Kidney epithelial cell (primary cell): ENCODE measurements at places on chromosomes 4 and X. TPM values are rescaled to one million over a fixed set of nuclear protein-coding genes. Genes with fewer than 3 reads are reported as not detected.

The BST1 gene
- total RNA-seq, result 3.4 and 4.9 TPM in 2 replicates

DNA sequence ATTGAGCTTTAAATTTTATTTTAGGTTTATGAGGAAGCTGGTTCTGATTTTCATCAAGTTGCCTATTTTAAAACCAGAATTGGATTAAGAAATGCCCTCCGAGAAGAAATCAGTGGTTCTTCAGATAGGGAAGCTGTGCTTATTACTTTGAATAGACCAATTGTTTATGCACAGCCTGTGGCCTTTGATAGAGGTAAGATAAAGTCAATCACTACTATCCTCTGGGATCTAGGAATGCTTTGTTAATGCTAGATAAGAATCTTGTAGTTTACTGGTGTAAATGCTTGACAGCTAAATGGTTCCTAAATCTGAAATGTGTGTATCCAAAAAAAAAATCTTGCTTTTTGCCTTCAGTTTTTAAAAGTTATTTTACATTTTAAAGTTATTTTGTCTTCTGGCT, 73.0 kb upstream of the ADAD1 start:
- DNase-seq, result no peak

GRCh38 chr4:40484346-40485090, 145.1 kb downstream of the RBM47 start:
- DNase-seq, result peak; percentile 50

- no peak for DNase-seq
Measured at GRCh38 chr4:141376769-141377168, 156.1 kb downstream of the ZNF330 start.

DNA sequence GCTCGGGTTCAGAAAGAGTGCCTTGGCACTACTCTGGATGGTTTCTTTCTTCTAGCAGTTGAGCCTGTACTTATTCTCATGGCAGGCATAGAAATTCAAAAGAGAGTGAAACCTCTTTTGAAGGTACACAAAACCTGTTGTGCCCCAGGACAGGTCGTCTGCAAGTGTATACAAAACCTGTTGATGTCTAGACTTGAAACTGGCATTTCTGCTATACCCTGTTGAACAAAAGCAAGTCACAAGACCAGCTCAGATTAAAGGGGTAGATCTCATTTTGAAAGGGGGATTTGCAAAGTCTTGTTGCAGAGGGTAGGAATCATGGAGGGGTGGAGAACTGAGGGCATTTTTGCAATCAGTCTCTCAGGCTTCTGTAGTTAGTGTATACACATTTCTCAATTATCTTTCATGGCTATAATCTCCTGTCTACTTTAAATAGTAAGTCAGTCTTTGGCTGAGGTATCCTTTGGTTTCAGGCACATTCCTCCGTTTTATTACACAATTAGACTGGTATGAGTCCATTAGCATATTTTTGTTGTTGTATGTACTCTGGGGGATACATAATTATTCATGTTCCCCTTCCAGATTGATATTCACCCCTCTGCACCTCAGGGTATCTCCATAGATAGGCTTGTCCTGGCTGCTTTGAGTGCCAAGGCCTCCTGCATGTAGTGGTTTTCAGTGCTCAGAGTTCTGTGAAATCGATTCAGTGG, 251.4 kb downstream of the DTHD1 start:
- no peak for DNase-seq

- no peak for DNase-seq
Measured at GRCh38 chr4:110853242-110853641, 230.4 kb upstream of the PITX2 start.
